Effector CD4-positive, alpha-beta T cell (primary cell): ENCODE measurements at places on chromosomes 6 and 20.

DNA sequence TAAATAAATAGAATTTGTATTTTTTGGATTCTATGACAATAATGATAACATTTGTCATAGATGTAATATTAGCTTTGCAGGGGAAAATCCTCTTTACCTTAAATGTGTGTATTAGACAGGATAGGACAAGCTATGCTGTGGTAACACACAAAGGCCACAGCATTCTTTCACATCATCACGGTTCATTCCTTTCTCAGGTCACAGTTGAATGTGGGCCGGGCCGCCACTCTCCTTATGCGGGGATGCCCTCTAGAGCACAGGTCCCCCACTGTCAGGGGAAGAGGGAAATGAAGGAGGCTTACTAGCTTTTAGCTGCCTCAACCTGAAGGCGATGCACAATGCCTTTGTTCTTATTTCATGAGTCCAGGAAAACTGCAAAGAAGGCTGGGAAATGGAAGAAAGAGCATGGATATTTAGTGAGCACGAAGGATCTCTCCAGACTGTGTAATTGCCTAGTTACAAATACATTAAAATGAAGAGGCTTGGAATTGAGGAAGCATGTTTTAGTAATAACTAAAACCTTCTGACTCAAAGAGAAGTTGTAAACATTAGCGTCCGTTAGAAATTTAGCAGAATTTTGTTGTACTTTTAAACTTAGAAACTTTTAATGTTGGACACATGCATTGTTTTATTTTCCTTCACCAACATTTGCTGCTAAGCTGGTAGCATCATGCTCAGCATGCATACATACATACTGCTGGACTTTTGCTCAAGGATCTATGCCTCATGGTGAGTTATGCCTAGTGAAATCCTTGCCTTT, 248.9 kb upstream of the FOXQ1 start:
- no peak for DNase-seq

DNA sequence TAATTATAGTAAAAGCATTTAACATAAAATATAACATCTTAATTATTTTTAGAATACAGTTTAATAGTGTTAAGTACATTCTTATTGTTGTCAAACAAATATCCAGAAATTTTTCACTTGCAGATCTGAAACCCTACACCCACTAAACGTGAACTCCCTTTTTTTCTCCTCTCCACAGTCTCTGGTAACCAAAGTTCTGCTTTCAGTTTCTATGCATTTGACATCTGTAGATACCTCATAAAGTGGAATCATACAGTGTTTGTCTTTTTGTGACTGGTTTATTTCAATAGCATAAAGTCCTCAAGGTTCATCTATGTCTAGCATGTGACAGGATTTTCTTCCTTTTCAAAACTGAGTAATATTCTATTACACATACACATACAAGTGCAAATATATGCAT, 286.3 kb downstream of the BTBD3 start:
- no peak for DNase-seq

DNA sequence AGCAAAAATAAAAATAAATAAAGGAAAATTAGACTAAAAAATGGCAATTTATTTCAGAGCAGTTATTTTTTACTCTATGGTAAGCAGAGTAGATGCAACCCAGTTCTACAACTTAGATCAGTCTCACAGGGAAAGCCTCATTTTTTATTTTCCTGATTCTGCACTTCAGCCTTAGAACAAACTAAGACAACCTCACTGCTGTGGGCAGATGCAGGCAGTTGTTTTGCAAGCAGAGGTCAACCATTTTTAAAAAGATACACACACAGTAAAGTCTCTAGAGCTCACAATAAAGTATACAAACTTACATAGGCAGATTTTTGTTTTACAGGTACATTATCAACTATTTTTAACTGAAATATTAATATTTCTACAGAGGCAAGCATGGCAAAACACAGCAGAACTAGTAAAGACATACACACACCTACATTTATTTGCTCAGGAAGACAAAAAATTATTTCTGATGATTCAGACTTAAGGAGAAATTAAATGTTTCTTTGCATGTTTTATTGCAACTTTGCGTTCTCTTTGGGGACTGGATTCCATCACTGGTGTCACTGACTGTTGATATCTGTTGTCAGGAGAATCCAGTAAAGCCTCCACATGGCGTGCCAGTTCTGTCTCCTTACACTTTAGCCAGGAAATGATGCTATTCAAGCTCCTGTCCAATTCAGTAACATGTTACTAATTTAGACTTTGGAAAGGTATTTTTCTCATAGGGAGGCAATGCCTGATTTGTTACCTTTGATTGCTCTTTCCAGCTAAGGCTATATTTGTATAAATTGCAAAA, 102.7 kb downstream of the TRDN start:
- DNase-seq: no peak

DNA sequence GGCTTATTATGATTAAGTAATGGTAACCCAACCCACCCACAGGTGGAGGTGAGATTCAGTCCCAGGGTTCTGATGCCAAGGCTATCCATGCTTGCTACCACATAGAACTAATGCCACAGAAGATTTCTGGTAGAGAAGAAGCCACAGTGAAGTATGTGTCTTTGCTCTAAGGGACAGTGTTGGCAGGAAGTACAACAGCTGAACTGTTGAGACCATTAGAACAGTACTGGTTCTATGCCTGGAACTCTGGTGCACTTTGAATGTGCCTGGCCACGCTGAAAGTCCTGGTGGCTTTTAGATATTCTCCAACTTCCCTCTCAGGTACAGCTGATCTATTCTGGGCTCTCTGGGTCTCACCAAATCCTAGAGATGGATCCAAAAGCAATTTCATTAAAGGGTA, 7.8 kb downstream of the STX7 start:
- no peak for DNase-seq

DNA sequence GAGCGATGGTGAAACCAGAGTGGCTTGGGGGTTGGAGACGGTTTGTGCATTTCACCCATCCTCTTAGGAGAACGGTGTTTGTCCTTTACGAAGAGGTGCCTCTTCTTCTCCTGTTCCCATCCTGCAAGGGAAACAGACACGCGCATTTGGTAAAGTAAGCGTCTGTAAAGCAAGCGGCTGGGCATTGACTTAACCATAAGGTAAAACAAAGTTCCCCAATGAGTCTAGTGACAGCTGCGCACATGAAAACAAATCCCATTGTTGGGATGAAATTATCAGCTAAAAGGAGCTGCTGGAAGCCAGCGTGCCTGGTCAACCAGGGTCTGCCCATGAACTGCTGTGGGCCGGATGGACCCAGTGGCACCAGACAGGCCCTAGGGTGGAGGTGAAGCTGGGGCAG, 5.8 kb downstream of the BHLHE23 start:
- no peak for DNase-seq

- DNase-seq: no peak
These were observed 23.9 kb downstream of the RALY start for GRCh38 chr20:34017610-34018009.

DNA sequence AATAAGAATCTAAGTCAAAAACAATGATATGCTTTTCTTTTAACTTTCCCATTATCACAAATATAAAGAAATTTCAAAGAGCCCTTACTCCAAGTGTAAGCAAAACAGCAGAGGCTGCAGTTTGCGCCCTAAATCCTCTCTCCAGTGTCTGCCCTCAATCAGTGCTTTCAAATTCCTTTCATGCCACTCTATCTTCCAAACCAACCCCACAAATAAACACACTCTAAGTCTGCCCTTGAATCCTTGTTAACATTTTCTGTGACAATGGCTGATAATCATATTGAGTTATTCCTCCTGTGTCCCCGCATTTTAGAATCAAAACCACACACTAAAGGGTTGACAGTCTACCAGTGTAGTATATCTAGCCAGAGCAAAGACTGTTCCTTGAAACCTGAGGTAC, 317.9 kb upstream of the MARCKS start:
- DNase-seq: no peak

- no peak for DNase-seq
These were observed 501 bp downstream of the SIRPB2 start for GRCh38 chr20:1490643-1491195.

- no peak for DNase-seq
These were observed 29.1 kb downstream of the LRRN4 start for GRCh38 chr20:6024768-6025167.

DNA sequence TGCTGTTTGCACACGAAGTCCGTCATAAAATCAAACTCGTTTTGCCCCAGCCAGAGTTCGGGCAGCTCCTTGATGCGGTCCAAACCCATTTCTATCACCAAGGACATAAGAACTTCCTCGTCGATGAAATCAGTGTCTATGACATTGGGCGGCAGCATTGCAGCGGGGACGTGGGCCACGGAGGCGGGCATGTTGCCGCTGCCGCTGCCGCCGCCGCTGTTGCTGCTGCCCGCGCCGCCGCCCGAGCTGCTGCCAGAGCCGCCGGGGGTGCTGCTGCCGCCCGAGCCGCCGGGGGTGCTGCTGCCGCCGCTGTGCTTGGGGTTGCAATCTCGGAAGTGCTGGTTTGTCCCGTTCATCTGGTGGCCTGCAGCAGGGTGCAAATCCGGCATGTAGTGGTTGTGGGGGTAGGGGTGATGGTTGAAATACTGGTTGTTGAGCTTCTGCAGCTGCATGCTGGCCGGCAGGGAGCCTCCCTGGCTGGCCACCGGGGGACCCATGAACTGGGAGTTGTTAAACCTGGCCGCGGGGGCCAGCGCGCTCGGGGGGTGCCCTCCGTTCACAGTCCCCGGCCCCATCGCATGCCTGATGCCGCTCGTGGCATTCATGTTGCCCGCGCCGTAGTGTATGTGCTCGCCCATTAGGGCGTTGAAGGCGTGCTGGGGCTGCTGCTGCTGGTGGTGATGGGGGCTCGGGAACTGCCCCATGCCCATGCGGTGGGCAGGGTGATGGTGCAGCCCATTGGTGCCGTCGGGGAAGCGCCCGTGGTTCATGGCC, 1.1 kb downstream of the CITED2 start:
- peak; percentile 63 for DNase-seq

- no peak for DNase-seq
These were observed 22.8 kb downstream of the DCBLD1 start for GRCh38 chr6:117505311-117505710.

GRCh38 chr6:161111261-161111660, 119.7 kb downstream of the MAP3K4 start:
- DNase-seq: no peak

DNA sequence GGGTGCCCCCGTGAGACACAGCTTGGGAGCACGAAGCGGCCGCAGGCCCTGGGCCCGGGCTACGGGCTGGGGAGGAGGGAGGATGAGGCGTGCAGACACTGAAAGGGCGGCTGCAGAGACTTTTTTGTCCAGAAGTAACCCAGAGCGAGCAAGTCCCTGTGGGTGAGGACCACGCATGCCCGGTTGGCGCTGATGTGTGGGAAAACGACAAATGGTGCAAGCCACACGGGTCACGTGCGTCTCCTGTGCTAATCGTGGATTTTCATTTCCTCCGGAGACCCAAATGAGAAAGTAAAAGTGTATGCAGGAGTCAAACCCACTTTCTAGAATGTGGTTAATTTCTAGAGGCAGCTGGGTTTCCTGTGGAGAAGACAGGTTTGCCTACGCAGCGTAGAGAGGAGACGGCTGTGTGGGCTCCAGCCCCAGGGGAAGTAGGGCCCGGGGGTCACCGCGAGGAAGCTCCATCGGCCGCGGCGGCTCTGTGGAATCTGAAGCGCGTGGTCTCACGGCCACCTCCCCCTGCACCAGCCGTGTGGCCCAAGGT, 19.0 kb downstream of the DLL1 start:
- DNase-seq: peak; percentile 57

- DNase-seq: no peak
These were observed 5.4 kb upstream of the MICA start for GRCh38 chr6:31397901-31398525.

GRCh38 chr20:44395461-44396340, 40.2 kb downstream of the HNF4A start:
- DNase-seq: no peak

DNA sequence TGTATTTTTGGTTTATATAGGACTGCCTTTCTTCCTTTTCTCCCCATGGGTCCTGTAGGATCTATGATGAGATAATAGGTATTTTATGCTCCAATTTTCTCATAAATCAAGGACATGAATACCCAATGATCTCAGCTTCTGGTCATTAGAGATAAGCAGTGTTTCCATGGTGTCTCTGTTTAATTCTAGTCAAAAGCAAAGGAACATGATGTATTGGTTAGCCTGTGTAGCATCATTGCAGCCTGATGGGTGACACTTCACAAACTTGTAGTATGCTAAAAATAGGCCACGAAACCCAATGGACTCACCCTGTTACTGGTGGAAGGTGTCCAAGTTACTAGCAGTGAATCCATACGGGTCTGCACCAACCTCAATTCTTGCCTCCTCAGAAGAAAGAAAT, 116.2 kb upstream of the SNX9 start:
- DNase-seq: no peak

GRCh38 chr6:16635810-16636602, 125.3 kb downstream of the ATXN1 start:
- no peak for DNase-seq

- no peak for DNase-seq
These were observed 29.8 kb downstream of the DNAAF9 start for GRCh38 chr20:3377644-3378043.

GRCh38 chr6:148203970-148204369, 138.7 kb upstream of the SASH1 start:
- peak; percentile 13 for DNase-seq

- no peak for DNase-seq
These were observed 232.3 kb downstream of the NFATC2 start for GRCh38 chr20:51310216-51310615.

- DNase-seq: no peak
These were observed 206.5 kb downstream of the JARID2 start for GRCh38 chr6:15452182-15452941.

DNA sequence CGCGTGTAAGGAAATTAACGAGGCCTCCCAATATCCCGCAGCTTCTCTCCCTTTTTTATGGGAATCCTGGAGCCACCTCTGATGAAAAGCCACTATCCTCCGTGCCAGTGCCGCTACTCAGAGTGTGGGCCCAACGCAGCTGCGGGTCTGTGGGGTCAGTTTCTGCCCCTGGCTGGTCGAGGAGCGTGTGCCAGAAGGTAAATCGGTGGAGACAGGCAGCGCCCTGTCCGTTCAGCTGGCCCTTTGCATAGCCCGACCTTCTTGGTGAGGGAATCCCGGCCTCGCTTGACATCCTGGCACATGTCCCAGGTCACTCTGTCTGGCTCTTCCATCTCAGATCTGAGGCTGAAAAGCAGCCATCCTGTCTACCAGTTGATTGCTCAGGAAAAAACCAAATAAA, 4.6 kb downstream of the THBS2 start:
- no peak for DNase-seq

DNA sequence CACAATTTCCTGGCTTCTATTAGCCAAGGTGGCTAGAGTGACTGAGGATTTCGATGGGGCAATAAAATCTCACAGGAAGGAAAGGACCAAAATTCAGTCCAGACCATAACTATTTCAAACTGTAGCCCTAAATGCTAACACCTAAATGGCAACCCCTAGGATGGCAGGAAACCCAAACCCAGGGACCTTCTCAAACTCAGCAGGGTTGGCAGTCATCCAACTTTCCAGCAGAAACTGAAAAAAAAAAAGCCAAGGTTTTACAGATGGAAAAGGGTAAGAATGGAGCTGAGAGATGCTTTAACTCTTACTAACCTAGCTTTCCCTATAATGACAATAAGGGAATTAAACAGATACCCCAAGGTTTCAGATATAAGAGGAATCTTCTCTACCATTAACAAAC, 10.5 kb downstream of the IBTK start:
- no peak for DNase-seq

GRCh38 chr20:3915691-3916090, 26.5 kb downstream of the PANK2 start:
- DNase-seq: no peak

- DNase-seq: no peak
These were observed 67.9 kb downstream of the PSMB1 start for GRCh38 chr6:170485159-170485558.

GRCh38 chr6:162785632-162786242, 58.0 kb downstream of the PACRG start:
- DNase-seq: no peak

GRCh38 chr6:16414205-16414604, 175.8 kb downstream of the GMPR start:
- DNase-seq: peak; percentile 28
